ENCODE measurements at places on chromosomes 2 and 18.

DNA sequence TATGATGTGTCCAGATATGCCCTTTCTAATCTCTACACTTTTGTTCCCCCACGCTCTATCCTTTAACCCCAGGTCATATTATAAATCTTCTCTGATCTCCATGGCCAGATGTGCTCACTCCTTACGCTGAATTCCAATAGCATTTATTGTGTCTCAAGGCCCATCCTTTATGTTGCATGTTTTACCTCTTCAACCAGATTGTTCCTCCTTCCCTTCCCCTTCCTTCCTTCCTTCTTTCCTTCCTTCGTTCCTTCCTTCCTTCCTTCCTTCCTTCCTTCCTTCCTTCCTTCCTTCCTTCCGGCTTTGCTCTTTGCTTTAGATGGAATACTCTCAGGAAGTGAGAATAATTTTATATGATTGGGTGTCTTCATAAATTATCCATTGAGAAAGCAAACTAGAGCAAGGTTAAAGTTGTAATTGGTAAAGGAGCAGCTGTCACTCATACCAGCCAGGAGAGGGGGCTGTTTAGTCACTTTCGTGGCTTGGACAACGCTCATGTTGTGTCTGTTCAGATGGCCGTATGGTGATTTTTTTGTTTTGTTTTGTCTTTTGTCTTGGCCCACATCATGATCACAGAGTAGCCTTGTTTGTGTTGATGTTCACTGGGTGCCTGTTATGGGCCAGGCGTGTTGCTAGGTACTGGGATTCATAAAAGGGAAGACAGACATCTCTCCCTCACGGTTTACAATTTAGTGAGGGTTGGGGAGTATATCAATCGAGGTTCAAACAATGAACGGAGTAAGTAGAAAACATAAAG, 68.0 kb downstream of the DAW1 start:
- DNase-seq = no peak

GRCh38 chr18:59681521-59682004, 15.7 kb downstream of the CCBE1 start:
- no peak for DNase-seq

- DNase-seq = no peak
These were observed 6.4 kb downstream of the PMAIP1 start for GRCh38 chr18:59906203-59906602.

- DNase-seq = no peak
These were observed 7.9 kb downstream of the INPP4A start for GRCh38 chr2:98452396-98453027.

GRCh38 chr2:112807233-112807807, 23.0 kb upstream of the IL1A start:
- no peak for DNase-seq

GRCh38 chr18:10936176-10937053, 213.0 kb downstream of the PIEZO2 start:
- no peak for DNase-seq
